Esophagus squamous epithelium (tissue), 5 donors: ENCODE measurements at places on chromosomes 11 and 22. TPM values are rescaled to one million over a fixed set of nuclear protein-coding genes. Genes with fewer than 3 reads are reported as not detected.
A peak's percentile ranks its signal among the peaks of the same experiment; 100 is the strongest.

Gene OR5P2
- total RNA-seq: not detected

Gene RAC2
- total RNA-seq: 17.4 TPM

Gene ADM
- 62.6 TPM for total RNA-seq

Gene SUSD2
- total RNA-seq: 1.7 TPM

Gene OR6Q1
- not detected for total RNA-seq

Gene KCNQ1OT1
- total RNA-seq: 1.9 TPM

Gene TRIM66
- 5.5 TPM for total RNA-seq

Gene ST3GAL4
- total RNA-seq: 31.0 TPM

Gene OR4A16
- not detected for total RNA-seq

Gene PKDREJ
- total RNA-seq: 0.19 TPM

Gene C11orf52
- total RNA-seq: 4.0 TPM

Gene CDC45
- 16.7 TPM for total RNA-seq

Gene KRTAP5-8
- not detected for total RNA-seq

DNA sequence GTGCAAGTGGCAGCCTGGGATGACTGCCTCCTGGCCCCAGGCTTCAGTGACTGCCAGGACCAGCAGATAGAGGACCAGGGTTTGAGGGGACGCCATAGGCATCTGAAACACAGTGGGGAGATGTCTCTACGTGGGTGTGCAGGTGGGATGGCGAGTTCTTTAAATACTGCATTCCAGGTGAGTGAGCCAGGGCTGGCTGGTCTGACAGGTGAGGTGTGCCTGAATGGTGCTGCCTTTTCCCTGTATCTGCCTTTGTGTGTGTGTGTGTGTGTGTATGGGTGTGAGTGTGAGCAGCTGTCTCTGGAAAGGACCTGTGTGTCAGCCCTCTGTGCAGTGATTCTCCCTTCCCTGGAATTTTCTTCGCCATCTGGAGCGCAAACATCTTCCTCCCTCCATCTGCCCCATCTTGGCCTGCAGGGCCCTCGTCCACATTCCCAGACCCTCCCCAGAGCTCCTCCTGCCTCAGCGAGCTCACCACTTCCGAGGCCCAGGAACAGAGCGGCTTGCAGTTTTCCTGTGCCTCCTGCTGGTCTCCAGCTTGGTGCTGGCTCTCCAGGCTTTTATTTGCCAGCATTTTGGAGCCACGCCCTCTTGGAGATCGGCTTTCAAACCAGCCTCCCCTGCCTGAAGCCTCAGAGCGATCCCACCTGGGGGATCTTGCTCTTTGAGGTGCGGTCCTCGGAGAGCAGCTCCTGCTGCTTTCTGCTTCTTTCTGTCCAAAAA is at the start of gene GPHA2:
TSS of gene GPHA2 (minus strand) at position 535 of the 723 bp plus-strand sequence. CDS start at position 102, 433 bp downstream.
- H3K4me3 ChIP-seq: no peak within 1 kb of the TSS
- H3K36me3 ChIP-seq: peaks cover 47% of the 10 kb centered on the region
- no peak for DNase-seq
- no peaks in the 10 kb centered on the region for H3K4me1 ChIP-seq
- no peak within 1 kb of the TSS for H3K27ac ChIP-seq

GRCh38 chr11:8286886-8287285 is 23.2 kb upstream of the LMO1 start:
- no peak overlapping the region for H3K4me3 ChIP-seq
- H3K4me1 ChIP-seq: peaks cover 27% of the 10 kb centered on the region
- no peak overlapping the region for H3K27ac ChIP-seq

- H3K36me3 ChIP-seq: no peaks in the 10 kb centered on the region
- H3K27ac ChIP-seq: no peak overlapping the region
- peaks cover 15% of the 10 kb centered on the region for H3K4me1 ChIP-seq
- H3K27me3 ChIP-seq: peaks cover 22% of the 10 kb centered on the region
- H3K4me3 ChIP-seq: no peak overlapping the region
These were observed 14.8 kb downstream of the B3GNT6 start for GRCh38 chr11:77049026-77049425.

- no peak for DNase-seq
- no peaks in the 10 kb centered on the region for H3K27me3 ChIP-seq
- no peaks in the 10 kb centered on the region for H3K36me3 ChIP-seq
- H3K4me1 ChIP-seq: peaks cover 37% of the 10 kb centered on the region
- H3K27ac ChIP-seq: no peak overlapping the region
- no peak overlapping the region for H3K4me3 ChIP-seq
These were observed 61.5 kb downstream of the IGLL1 start for GRCh38 chr22:23518376-23519187.

- H3K4me1 ChIP-seq: no peaks in the 10 kb centered on the region
- no peak overlapping the region for H3K4me3 ChIP-seq
- H3K27ac ChIP-seq: no peak overlapping the region
- DNase-seq: no peak
- no peaks in the 10 kb centered on the region for H3K36me3 ChIP-seq
- no peaks in the 10 kb centered on the region for H3K27me3 ChIP-seq
These were observed 137.7 kb downstream of the FEZ1 start for GRCh38 chr11:125358254-125358840.

DNA sequence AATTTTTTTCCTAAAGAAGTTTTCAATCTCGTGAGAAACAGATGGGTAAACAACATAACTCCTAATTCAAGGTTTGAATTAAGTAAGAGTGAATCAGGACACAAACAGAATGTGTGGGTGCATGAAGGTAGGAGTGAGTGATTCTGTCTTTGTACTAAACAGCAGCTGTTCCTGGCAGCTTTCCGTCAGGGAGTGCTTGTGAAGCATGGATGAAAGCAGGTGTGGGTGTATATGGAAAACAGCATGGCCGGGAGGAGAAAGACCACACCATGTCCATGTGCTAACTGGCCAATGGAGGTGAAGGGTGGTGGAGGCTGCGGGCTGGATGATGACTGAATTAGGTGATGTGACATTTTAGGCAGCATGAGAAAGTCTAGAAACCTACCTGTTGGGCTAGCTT is 49.6 kb downstream of the BARX2 start:
- H3K4me3 ChIP-seq: no peak overlapping the region
- no peaks in the 10 kb centered on the region for H3K27me3 ChIP-seq
- DNase-seq: no peak
- no peaks in the 10 kb centered on the region for H3K4me1 ChIP-seq
- peaks cover 28% of the 10 kb centered on the region for H3K36me3 ChIP-seq
- H3K27ac ChIP-seq: no peak overlapping the region

DNA sequence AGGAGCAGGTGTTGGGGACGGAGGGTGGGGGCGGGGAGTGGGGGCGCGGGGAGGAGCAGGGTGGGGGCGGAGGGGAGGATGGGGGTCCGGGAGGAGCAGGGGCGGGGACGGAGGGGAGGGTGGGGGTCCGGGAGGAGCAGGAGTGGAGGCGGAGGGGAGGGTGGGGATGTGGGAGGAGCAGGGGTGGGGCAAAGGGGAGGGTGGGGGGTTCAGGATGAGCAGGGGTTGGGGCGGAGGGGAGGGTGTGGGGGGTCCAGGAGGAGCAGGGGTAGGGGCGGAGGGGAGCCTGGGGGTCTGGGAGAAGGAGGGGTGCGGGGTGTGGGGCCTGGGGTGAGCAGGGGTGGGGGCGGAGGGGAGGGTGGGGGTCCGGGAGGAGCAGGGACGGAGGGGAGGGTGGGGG is 17.1 kb downstream of the CRELD2 start:
- no peak for DNase-seq
- peak overlapping the region; percentile 80 for H3K4me3 ChIP-seq
- H3K27me3 ChIP-seq: no peaks in the 10 kb centered on the region
- H3K27ac ChIP-seq: peak overlapping the region; percentile 89

GRCh38 chr11:44241851-44242250 is 68.1 kb downstream of the ALX4 start:
- no peak for DNase-seq
- peaks cover 5% of the 10 kb centered on the region for H3K4me1 ChIP-seq
- no peak overlapping the region for H3K27ac ChIP-seq
- H3K27me3 ChIP-seq: no peaks in the 10 kb centered on the region
- H3K36me3 ChIP-seq: no peaks in the 10 kb centered on the region

- no peak overlapping the region for H3K4me3 ChIP-seq
- no peak overlapping the region for H3K27ac ChIP-seq
- no peaks in the 10 kb centered on the region for H3K4me1 ChIP-seq
- no peaks in the 10 kb centered on the region for H3K27me3 ChIP-seq
- H3K36me3 ChIP-seq: peaks cover 10% of the 10 kb centered on the region
These were observed 94.6 kb upstream of the ALKBH3 start for GRCh38 chr11:43786016-43786415.

GRCh38 chr11:101434026-101434643 is 149.7 kb downstream of the TRPC6 start:
- no peaks in the 10 kb centered on the region for H3K36me3 ChIP-seq
- no peaks in the 10 kb centered on the region for H3K27me3 ChIP-seq
- H3K4me1 ChIP-seq: no peaks in the 10 kb centered on the region
- no peak overlapping the region for H3K27ac ChIP-seq
- H3K4me3 ChIP-seq: no peak overlapping the region
- DNase-seq: no peak

GRCh38 chr11:27025957-27026733 is 14.5 kb upstream of the BBOX1 start:
- H3K27ac ChIP-seq: no peak overlapping the region
- H3K4me3 ChIP-seq: no peak overlapping the region
- H3K27me3 ChIP-seq: no peaks in the 10 kb centered on the region
- no peaks in the 10 kb centered on the region for H3K36me3 ChIP-seq
- peaks cover 6% of the 10 kb centered on the region for H3K4me1 ChIP-seq
- no peak for DNase-seq

DNA sequence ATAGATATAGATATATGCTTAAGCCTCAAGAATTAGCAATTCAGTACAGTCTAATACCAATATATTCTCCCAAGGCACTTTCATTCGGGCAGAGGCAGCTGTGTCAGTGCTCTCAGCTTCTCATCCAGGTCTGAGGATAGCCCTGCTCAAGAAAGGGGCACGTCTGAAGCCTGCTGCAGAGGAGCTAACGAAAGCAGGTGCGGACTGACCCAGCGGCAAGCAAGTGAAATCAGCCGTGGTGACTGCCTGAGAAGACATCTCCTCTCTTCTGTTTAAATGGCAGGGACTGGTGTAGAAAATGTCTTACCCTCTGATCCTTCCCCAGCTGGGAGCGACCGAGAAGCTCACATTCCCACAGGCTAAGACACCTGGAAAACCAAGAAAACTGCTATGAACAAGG is 468.6 kb downstream of the BRD1 start:
- H3K4me3 ChIP-seq: no peak overlapping the region
- DNase-seq: no peak
- H3K27me3 ChIP-seq: no peaks in the 10 kb centered on the region
- no peak overlapping the region for H3K27ac ChIP-seq
- no peaks in the 10 kb centered on the region for H3K4me1 ChIP-seq

DNA sequence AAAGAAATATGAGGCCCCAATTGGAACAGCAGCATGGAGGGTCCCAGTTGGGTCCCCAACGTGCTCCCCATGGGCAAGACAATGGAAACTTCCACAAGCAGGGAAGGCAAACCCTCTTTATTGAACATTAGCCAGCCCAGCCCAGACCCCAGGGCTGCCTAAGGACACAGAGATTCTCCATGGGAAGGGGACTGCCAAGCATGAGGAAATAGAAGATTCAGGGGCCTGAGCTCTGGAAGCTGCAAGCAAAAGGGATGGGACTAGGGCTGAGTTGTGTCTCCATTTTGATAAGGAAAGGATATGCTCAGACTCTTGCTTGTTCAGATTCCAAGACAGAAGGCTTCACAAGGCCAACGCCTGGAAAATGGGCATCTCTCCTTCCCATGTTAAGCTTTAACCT is 23.3 kb downstream of the TMEM218 start:
- H3K27me3 ChIP-seq: peaks cover 7% of the 10 kb centered on the region
- H3K4me1 ChIP-seq: peaks cover 8% of the 10 kb centered on the region
- H3K27ac ChIP-seq: no peak overlapping the region

DNA sequence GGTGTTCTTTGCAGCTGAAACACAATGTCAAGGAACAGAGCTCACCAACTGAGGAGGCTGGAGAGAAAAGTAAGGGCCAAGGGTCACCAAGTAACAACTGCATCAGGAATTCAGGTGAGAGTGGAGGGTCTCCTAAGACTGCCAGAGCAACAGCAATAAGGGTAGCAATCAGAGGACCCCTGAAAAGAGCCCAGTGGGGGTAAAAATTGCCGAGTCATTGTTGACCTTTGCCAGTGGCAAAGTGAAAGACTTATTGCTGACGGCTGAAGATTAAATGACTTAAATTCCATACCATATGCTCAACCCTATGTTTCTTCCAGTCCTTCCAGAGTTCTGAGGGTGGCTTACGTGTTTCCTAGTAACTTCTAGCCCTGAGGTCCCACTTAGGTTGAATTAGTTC is 51.9 kb upstream of the ARHGAP42 start:
- no peaks in the 10 kb centered on the region for H3K36me3 ChIP-seq
- H3K4me3 ChIP-seq: no peak overlapping the region
- H3K27me3 ChIP-seq: no peaks in the 10 kb centered on the region

DNA sequence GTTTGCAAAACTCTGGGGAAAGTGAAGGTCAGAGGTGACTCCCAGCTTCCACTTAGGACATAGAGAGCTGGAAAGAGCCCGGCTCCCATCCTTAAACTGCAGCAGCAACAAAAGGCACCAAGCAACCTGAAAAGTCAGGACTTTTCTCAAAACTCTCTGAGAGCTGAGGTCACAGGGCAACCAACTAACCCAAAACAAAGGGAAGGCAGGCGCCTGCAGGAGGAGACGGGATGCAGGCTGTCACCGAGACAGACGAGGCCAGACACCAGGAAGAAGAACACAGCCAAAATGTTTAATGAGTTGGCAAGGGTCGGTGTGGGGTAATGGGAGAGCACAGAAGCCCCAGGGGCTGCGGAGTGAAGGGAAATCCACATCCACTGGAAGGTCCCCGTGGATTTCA is 19.9 kb downstream of the ASCL2 start:
- H3K4me3 ChIP-seq: no peak overlapping the region
- no peaks in the 10 kb centered on the region for H3K4me1 ChIP-seq
- DNase-seq: no peak
- no peak overlapping the region for H3K27ac ChIP-seq

DNA sequence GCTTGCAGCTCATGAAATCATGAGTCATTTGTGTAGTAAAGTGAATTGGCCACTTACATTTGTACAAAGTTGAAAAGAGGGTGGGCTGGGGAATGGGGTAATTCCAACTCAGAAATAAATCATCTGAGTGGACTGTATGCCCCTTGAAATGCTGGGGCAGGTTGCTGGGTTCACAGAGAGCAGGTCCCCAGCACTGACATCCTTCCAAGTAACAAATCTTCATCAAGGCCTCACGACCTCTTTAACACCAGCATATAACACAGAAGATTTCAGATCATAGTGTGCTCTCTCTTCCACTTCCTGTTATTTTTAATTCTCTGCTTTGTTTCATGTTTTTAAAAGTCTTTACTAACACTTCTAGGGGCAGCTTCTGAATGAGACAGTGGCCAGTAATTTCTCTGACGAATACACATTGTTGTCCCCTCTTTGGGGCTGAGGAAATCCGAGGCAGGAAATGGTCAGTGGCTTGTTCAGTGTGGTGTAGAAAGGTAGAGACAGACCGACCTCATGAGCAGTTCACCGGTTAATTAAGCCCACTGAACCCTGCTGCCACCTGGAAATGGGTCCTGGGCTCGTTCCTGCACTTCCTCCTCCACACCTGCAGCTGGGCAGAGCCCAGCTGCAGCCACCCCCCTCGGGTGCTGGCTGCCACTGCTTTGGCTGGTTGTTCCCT is 127.7 kb downstream of the MAML2 start:
- H3K4me1 ChIP-seq: peaks cover 75% of the 10 kb centered on the region
- no peak for DNase-seq
- H3K27me3 ChIP-seq: no peaks in the 10 kb centered on the region
- no peaks in the 10 kb centered on the region for H3K36me3 ChIP-seq
- H3K27ac ChIP-seq: peak overlapping the region; percentile 75

GRCh38 chr22:46336119-46337078 is 885 bp downstream of the TRMU start:
- H3K27ac ChIP-seq: peak overlapping the region; percentile 92
- no peaks in the 10 kb centered on the region for H3K27me3 ChIP-seq
- H3K36me3 ChIP-seq: peaks cover 12% of the 10 kb centered on the region

GRCh38 chr11:118602331-118602730 is 5.1 kb upstream of the PHLDB1 start:
- H3K4me3 ChIP-seq: no peak overlapping the region
- H3K27me3 ChIP-seq: no peaks in the 10 kb centered on the region
- peaks cover 13% of the 10 kb centered on the region for H3K36me3 ChIP-seq
- no peak for DNase-seq
